Keratinocyte (primary cell): ENCODE measurements at places on chromosomes 16 and 17.

DNA sequence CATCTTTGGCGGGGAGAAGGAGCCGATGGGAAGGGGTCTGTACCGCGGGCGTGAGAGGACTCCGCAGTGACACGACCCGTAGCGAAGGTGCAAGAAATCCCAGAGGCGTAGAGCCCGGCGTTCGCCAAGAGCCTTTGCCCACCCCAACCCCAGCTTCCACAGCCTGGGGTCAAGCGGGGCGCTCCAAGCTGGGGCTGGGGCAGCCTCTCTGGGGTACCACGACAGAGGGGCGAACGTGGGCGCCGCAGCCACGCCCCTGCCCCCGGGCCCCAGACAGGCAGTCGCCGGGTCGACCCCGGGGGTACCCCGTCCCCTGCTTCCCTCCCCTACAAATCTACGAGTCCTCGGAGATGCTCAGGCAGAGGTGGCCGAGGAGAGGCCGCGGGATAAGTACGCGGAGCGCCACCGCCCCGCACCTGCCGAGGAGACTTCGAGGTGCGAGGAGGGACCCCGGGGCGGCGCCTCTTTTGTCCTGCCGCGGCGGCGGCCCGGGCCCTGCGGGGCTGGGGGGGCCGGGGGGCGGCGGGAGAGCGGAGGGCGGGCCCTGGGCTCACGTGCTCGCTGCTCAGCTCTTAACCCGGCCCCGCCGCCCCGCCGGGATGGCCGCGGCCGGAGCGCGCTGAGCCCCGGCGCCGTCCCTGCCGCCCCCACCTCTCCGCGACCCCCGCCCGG, at the start of gene ADAM11:
ADAM11 (plus strand) TSS at position 575 of the 672 bp plus-strand sequence. CDS start 212 bp downstream, outside the sequence.
- no peaks in the 10 kb centered on the region for H3K36me3 ChIP-seq
- H3K4me1 ChIP-seq = no peaks in the 10 kb centered on the region
- H3K4me3 ChIP-seq = peak within 1 kb of the TSS; percentile 8

DNA sequence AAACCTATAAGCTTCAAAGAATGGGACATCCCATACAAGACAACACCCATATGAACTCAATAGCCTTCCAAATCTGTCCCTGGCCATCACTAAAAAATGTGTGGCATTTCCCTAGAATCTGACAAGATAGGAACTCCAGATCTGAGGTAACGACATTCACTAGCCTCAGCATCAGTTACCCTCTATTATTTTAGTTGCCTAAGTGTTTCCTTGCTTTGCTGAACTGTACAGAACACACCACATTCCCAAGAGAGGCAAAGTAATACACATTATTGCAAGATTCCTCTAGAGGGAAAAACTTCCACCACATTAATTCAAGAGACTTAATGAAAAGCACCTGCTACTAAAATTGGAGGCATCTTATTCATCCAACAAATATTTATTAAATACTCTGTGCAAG, 5.0 kb downstream of the LSM12 start:
- DNase-seq = no peak
- H3K27ac ChIP-seq = no peak overlapping the region
- H3K36me3 ChIP-seq = peaks cover 8% of the 10 kb centered on the region
- no peaks in the 10 kb centered on the region for H3K27me3 ChIP-seq
- peaks cover 5% of the 10 kb centered on the region for H3K4me1 ChIP-seq
- no peak overlapping the region for H3K4me3 ChIP-seq

- H3K36me3 ChIP-seq = no peaks in the 10 kb centered on the region
- H3K4me1 ChIP-seq = no peaks in the 10 kb centered on the region
- H3K4me3 ChIP-seq = no peak overlapping the region
- H3K27ac ChIP-seq = no peak overlapping the region
- peaks cover 32% of the 10 kb centered on the region for H3K27me3 ChIP-seq
These were observed 19.7 kb downstream of the ZNF423 start for GRCh38 chr16:49836218-49836617.

DNA sequence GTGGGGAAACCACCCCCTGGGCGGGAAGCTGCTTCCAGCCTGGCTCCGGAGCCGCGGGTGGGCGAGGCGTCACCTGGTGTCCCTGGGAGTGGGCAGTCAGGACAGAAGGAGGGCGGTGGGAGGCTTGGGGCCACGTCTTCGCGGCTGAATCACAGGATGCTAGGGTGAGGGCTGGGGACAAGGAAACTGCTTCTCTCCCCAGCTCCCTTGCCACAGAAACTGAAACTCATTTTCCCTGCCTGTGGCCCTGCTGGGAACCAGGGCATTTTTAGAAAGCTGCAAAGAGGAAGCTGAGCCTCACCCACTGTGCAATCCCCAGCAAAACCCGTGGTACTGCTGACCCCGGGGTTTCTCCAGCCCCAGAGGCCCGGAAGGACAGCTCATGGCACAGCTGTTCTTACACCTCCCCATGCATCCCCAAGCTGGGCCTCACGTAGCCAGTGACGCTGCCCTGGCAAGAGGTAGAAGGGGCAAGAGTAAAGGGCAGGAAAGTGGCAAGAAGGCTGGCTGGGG, 8.2 kb downstream of the RHBDF2 start:
- peaks cover 34% of the 10 kb centered on the region for H3K4me1 ChIP-seq
- H3K27me3 ChIP-seq = no peaks in the 10 kb centered on the region
- no peak for DNase-seq

DNA sequence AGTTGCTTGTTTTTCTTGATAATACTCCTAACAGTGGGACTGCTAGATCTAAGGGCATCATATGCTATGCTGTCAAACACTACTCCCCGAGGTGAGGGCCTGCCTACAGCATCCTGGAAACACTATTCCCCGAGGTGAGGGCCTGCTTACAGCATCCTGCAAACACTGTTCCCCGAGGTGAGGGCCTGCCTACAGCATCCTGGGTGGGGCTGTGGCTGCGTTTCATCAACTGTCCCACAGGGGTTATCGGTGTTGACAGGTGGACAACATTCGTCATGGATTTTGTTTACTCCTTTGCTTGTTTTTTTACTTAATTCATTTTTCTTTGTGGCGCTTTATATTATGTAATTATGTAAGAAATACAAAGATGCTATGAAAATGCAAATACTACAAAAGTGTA, 22.5 kb downstream of the NPRL3 start:
- H3K4me1 ChIP-seq = peaks cover 12% of the 10 kb centered on the region
- H3K4me3 ChIP-seq = no peak overlapping the region
- no peaks in the 10 kb centered on the region for H3K27me3 ChIP-seq
- no peak for DNase-seq

DNA sequence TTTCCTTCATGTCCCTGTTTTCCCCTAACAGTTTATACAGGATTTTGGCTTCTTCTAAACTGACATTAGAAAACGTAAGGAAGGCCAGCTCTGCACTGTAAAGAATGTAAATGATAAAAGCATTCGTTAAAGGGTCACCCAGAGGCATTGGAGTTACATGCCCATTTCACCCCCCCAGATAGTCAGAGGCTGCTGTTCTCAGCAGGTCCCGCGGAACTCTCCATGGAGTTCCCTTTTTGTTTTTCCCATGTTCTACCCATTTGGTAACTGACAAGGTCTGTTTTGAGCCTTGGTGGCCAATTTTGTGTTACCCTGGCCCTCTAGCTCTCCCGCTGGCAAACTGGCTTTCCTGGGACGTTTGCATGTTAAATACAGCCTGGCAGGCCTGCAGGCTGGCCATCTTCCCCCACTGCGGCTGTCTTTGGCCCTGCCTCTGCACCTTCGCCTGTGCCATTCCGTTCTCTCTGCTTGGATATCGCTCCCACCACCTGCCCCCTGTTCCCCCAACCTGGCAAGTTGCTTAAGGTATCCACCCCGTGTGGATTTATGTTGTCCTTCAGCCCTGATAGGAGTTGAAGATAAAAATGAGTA, 49.7 kb downstream of the EPN2 start:
- H3K27me3 ChIP-seq = no peaks in the 10 kb centered on the region
- H3K36me3 ChIP-seq = peaks cover 16% of the 10 kb centered on the region
- no peak overlapping the region for H3K4me3 ChIP-seq
- no peak for DNase-seq
- peaks cover 2% of the 10 kb centered on the region for H3K4me1 ChIP-seq
- H3K27ac ChIP-seq = no peak overlapping the region

- H3K4me3 ChIP-seq = no peak overlapping the region
- H3K4me1 ChIP-seq = no peaks in the 10 kb centered on the region
- H3K27me3 ChIP-seq = peaks cover 6% of the 10 kb centered on the region
- no peak overlapping the region for H3K27ac ChIP-seq
These were observed 15.4 kb upstream of the KATNB1 start for GRCh38 chr16:57720142-57720575.

DNA sequence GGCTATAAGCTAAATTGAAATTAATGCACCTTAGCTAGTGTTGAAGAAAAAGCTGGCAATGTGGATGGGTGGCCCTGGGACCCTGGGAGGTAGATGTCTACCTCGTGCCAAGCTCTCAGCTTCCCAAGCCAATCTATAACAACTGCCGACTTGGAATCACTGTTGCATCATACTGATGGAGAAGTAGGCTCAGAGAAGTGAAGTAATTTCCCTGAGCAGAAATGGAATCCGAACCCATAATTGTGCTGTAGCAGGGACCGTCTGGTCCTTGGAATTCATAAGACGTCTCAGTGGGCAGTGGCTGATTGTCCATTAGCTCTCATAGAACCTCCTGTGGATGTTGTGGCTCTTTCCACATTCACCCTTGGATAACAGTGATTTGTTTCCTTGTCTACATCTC, 196.6 kb downstream of the RAB11FIP4 start:
- H3K4me1 ChIP-seq = peaks cover 6% of the 10 kb centered on the region
- no peak overlapping the region for H3K27ac ChIP-seq

- H3K27ac ChIP-seq = peak overlapping the region; percentile 85
- H3K4me1 ChIP-seq = peaks cover 13% of the 10 kb centered on the region
- peaks cover 10% of the 10 kb centered on the region for H3K36me3 ChIP-seq
- peak; percentile 53 for DNase-seq
- no peaks in the 10 kb centered on the region for H3K27me3 ChIP-seq
- H3K4me3 ChIP-seq = peak overlapping the region; percentile 48
These were observed 9.1 kb downstream of the ZNF668 start for GRCh38 chr16:31064882-31065461.

DNA sequence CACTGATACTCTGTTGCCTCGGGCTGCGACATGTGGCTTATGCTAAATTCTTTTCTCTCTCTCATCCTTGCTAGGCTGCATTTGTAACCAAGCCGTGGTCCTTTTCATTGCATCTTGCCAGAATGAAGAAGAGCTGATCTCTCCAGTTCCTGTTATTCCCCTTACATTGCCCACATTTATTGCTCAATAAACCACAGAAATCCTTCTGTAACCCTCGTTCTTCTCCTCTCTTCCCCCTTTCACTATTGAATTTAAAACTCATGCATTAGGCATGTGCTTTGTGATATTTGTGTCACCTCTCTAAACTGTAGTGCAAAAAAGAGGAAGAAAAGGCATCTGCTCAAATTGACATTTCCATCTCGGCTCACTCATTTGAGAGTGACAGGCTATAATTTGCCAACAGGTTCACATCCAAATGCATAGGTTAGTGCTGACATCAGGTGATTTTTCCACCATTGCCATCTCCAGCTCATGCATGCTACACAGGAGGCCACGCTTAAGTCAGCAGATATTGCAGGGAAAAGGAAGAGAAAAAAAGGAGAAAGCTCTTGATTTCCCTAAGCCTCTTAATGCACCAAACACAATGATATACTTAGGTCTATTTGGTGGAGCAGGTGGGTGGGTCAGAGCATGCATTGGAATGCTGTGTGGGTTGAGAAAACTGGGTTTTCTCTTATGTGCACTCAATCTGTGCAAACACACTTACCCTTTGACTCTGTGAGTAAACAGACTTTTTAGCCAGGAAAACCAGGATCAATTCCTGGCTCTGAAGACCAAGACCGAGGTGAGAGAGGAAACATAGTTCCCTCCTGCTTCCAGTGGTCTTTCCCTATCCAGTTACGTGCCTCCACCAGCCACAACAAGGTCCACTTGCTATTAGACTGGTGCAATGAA, 642.7 kb downstream of the HS3ST4 start:
- H3K36me3 ChIP-seq = no peaks in the 10 kb centered on the region
- DNase-seq = no peak
- H3K4me3 ChIP-seq = no peak overlapping the region
- no peaks in the 10 kb centered on the region for H3K27me3 ChIP-seq
- no peak overlapping the region for H3K27ac ChIP-seq

- H3K4me1 ChIP-seq = no peaks in the 10 kb centered on the region
- no peaks in the 10 kb centered on the region for H3K36me3 ChIP-seq
- H3K4me3 ChIP-seq = no peak overlapping the region
- no peak overlapping the region for H3K27ac ChIP-seq
- no peak for DNase-seq
These were observed 51.9 kb downstream of the SLFN5 start for GRCh38 chr17:35294756-35295155.

GRCh38 chr17:10151667-10152496, 46.5 kb downstream of the GAS7 start:
- peaks cover 7% of the 10 kb centered on the region for H3K4me1 ChIP-seq
- H3K27me3 ChIP-seq = peaks cover 5% of the 10 kb centered on the region
- H3K36me3 ChIP-seq = no peaks in the 10 kb centered on the region
- H3K27ac ChIP-seq = no peak overlapping the region

GRCh38 chr16:55324285-55325079, 479 bp downstream of the IRX6 start:
- H3K4me3 ChIP-seq = no peak overlapping the region
- H3K27me3 ChIP-seq = peaks cover 34% of the 10 kb centered on the region
- DNase-seq = no peak
- no peak overlapping the region for H3K27ac ChIP-seq
- H3K36me3 ChIP-seq = no peaks in the 10 kb centered on the region
- H3K4me1 ChIP-seq = no peaks in the 10 kb centered on the region

GRCh38 chr17:18362698-18363100, 651 bp downstream of the SHMT1 start:
- H3K27ac ChIP-seq = peak overlapping the region; percentile 60
- no peaks in the 10 kb centered on the region for H3K36me3 ChIP-seq
- H3K27me3 ChIP-seq = no peaks in the 10 kb centered on the region
- peak overlapping the region; percentile 86 for H3K4me3 ChIP-seq

- peaks cover 32% of the 10 kb centered on the region for H3K36me3 ChIP-seq
- H3K4me3 ChIP-seq = no peak overlapping the region
- no peak overlapping the region for H3K27ac ChIP-seq
- H3K4me1 ChIP-seq = peaks cover 10% of the 10 kb centered on the region
These were observed 158.8 kb downstream of the AATF start for GRCh38 chr17:37107406-37108083.

DNA sequence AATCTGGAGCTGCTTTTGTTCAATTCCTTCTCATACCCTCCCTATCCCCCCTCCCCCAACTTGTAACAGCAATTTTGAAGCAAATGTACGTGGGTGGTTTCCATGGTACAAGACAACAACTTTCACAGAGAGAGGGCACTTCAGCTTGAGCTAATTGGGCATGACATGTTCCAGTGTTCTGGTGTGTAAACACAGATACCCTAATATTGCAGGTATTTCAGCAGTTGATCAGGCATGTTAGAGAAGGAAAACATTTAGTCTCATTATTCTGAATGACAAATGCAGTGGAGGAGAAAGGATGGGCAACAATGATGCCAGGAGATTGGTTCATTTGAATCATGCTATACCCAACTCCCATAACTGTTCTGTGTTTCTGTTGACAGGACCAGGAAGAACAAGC, 137.5 kb downstream of the TRIM37 start:
- H3K27me3 ChIP-seq = no peaks in the 10 kb centered on the region
- no peaks in the 10 kb centered on the region for H3K36me3 ChIP-seq
- no peaks in the 10 kb centered on the region for H3K4me1 ChIP-seq
- no peak overlapping the region for H3K4me3 ChIP-seq
- no peak for DNase-seq
- H3K27ac ChIP-seq = no peak overlapping the region
